DMS153 (cell line): ENCODE measurements at places on chromosomes 13 and 19.

GRCh38 chr13:32354040-32354439 is 38.7 kb downstream of the BRCA2 start:
- no peak for DNase-seq

DNA sequence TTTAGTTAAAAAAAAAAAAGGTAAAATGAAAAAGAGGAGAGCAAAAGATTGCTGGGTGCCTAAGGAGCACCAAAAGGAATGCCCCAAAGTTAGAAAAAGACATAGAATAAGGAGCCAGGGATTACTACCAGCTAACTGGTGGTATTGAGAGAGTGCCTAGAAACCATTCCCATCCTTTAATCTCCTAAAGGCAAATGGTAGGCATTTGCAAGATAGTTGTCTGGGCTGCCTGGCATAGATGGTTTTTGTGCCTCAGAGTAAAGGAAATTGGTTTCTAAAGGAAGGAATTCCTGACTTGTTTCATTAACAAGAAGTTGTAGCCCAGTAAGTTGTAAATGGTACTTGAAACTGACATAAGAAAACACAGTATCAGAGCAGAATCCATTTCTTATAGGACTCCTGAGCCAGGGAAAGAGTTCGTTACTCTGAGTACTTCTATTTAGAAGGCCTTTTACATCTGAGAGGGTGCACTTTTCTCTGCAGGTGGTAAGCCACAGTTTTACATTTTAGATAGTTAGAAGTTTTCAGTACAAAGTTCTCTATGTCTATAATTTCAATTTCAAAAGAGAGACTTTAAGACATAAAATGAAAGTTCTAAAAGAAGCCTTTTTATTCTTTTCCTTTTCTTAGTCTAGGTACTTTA is 92.6 kb downstream of the OLFM4 start:
- no peak for DNase-seq

DNA sequence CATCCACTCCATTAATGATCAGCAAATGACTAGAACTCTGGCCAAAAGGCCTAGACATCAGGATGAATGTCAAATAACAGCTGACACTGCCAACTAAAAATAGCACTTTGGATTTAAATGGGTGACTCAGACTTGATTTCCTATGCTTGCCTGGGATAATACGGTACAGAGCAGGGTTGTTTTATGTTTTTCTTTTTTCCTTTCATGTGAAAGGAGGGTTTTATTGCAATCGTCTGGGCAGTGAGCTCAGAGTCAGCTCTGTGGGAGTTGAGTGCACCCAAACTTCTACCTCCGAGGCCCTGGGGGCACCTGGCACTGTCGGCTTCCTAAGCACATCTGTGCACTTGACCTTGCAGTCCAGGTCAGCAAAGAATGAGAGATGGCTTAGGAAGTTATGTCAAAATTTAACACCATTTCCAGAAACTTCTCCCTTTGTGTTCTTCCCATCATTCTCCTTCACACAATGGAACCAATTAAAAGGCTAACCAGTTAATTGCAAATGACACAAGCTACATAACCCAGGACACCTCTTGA is 134.1 kb downstream of the LACC1 start:
- DNase-seq = peak; percentile 17

DNA sequence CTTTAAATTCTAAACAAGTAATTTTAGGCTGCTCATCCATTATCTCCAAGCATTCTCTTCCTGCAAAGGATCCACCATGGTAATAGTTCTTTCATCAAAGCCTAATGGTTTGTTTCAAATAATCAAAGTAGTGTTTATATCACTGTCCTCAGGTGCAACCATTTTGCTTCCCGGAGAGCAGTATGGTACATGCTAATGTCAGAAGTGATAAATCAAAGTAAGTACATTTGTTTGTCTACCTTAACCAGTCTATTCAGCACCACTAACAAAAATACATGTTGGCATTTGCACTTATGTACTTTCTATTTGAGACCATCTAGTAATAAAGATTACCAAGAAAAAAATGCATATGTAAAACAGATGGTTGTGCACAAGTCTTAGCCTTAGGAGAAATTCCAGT is 37.5 kb downstream of the DACH1 start:
- DNase-seq = peak; percentile 38

DNA sequence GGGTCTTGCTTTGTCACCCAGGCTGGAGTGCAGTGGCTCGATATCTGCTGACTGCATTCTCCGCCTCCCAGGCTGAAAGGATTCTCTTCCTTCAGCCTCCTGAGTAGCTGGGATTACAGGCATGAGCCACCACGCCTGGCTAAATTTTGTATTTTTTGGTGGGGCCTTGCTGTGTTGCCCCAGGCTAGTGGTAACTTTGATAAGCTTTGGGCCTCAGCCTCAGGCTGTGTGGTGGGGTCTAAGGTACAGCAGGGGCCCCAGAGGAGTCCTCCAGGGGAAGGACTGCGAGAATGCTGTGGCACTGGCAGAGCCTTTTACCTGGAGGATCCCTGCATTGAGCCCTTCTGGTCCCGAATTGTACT is 7.2 kb downstream of the DOT1L start:
- DNase-seq = no peak

DNA sequence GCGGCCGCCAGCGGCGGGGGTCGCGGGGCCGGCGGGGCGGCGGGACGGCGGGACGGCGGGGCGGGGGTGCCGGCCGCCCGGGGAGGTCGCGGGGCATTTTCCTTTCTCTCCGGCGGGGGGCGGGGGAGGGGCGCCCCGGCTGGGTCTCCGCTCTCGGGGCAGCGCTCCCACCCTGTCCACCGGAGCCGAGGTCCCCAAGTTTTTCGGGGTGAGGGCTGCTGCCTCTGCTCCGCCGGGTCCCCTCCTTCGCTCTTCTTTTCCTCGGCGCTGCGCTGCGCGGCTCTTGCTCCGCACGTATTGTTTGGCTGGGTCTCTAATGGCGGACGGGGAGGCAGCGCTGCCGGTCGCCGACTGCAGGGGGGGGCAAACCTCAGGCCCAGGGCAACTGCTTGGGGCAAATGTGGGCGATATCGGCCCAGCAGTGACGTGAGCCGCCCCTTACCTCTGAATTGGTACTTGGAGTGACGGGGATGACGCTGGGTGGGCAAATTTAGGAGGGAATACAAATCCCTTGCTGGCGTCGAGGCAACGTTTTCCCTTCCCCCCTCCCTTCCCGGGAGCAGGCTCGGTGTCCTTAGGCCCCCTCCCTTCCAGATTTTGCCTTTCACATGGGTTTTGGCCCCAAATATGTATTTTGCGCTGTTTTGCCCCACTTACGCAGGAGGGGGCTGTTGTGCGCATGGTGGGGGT is 759 bp downstream of the ZMYM2 start:
- DNase-seq = no peak

DNA sequence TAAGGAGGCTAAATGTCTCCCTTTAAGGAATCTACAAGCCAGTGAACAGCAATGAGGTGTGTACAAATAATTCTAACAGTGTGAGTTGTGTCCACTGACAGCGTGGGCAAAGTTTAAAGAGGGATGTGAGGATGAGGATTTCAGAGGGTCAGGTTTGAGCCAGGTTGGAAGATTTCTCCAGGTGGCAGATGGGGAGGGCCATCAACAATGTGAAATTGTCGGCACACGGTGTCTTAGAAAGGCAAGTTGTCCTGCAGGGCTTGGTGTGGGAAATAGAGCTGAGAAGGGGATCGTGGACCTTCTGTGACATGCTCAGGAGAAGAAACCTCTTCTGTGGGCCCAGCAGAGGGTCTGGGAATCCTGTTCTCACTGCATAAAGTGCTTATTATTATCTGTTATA is 52.1 kb downstream of the ATP8A2 start:
- no peak for DNase-seq

- peak; percentile 65 for DNase-seq
Observed at GRCh38 chr13:32117701-32118100, 86.1 kb downstream of the FRY start.

DNA sequence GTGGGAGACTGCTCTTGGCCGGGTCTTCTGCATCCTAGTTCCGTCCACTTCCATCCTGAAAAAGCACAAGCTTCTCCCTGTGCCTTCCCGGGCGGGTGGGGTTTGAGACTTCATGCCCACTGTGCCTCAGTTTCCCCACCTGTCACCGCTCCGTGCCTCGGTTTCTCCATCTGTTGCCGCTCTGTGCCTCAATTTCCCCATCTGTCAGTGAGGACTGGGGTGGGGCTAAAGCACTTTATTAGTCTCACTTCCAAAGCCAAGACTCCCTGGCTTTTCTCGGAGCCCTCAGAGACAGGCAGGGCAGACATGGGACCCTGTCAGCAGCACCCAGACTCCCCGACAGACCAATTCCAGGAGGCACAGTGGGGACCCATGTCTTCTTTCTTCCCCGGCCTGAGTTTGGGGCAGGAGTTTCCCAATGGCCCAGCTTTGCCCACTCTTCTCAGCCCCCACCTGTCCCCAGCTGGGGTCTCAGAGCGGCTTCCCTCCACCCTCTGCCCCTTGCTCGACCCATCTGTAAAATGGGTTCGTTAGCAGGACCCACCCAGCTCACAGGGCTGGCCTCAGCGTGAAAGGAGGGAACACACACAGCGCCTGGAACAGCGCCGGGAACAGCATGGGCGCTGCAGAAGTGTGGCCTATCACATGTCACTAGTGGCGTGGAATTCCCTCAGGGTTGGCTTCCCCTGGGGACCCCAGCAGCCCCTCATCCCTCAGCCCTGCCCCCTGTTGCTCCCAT is 4.6 kb upstream of the PEAK3 start:
- DNase-seq = no peak

- peak; percentile 77 for DNase-seq
Observed at GRCh38 chr19:4012092-4012974, 4.8 kb downstream of the PIAS4 start.

- DNase-seq = no peak
Observed at GRCh38 chr19:10603084-10603872, 16.2 kb upstream of the AP1M2 start.

DNA sequence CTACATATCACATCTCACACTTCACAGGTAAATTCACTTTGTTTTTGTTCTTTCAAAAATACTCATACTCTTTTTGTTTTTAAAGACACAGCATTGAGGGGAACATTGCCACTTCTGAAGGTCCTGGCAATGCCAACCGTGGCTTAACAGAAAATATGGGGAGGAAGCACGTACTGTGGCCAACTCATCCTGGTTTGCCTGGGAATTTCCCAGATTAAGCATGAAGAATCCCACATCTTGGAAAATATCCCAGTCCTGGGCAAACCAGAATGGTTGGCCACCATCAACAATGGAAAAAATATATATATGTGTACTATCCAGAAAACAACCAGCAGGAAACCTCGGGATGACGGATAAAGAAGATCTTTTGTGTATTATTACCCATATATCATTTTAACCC is 1032.2 kb upstream of the SLC10A2 start:
- DNase-seq = no peak

GRCh38 chr13:44347301-44347700 is 26.3 kb upstream of the SERP2 start:
- no peak for DNase-seq

DNA sequence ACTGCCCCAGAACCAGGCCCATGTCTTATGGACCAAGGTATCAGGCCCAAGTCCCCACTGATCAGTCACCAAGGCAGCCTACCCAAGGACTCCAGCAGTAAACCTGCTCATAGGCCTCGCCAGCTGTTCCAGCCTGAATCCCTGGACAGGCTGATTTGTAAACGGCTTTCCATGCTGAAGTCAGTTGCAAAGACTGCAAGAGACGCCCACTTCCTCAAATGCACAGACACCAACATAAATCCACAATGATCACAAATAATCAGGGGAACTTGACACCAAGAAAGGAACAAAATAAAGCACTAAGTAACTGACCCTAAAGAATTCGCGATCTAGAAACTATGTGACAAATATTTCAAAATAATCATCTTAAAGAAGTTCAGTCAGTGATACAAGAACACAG is 75.2 kb downstream of the RXFP2 start:
- no peak for DNase-seq

DNA sequence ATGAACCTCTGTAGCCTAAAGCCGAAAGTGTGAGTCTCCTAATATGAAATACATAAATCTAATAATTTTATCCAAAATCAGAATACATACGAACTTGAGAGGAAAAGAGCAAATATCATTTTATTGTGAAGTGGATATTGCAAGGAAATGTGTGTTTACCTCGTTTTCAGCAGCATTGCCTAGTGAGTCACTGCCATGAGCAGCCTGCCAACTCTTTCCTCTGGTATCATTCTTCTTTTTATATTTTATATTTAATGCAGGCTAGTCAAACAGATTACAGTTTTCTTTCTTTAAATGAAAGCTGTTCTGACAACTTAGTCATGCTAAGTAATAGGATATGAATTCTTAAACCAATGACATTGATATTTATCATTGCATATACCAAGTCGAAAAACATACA is 44.2 kb downstream of the EDNRB start:
- no peak for DNase-seq

GRCh38 chr13:26861941-26862340 is 101.4 kb upstream of the GPR12 start:
- DNase-seq = peak; percentile 9

DNA sequence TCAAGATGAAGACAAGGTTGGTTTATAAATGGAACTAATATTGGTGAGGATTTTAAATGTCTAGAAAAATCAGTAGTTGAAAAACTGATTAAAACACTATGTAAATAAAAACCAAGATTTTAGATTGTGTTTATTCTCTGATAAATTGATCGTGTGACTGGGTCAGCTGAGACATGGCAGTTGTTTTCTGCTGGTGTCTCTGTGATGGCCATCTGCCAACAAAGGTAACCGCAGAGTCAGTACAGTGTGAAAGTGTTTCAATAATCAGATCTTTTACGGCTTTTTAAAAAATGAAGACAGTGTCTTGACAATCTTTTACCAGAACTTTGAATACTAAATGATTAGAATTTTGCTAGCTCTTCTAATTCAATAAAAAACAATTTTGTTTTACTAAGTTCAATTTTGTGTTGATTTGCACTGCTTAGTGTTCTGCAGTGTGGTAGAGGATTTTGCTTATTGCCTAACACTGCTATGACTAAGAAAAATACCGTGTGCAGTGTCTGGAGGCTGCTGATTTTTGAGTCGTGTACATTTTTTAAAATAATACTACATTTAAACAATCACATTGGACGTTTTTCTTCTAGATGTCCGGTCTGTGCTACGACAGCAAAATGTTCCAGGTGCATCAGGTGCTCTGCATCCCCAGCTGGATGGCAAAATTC is 32.7 kb upstream of the GPR183 start:
- DNase-seq = no peak

- DNase-seq = no peak
Observed at GRCh38 chr13:91660076-91660415, 261.6 kb downstream of the GPC5 start.

DNA sequence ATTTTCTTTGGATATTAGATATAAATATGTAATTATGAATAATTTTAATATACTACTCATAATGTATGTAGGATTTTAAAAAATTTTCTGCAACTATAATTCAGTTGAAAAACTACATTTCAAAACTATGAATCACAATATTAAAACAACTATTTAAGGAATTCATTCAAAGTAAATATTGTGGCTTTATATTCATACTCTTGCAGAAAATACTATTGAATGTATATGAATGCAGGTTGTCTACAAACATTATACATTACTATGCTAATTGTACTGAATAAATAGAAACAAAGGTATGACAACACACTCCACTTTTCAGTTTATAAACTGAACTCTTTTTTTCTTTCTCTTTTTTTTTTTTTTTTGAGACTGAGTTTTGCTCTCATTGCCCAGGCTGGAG is 14.2 kb downstream of the ZNF91 start:
- DNase-seq = no peak
